ENCODE measurements at places on chromosomes 16 and 17.

- DNase-seq: no peak
These were observed 8.4 kb downstream of the C16orf95 start for GRCh38 chr16:87308826-87309225.

- no peak for DNase-seq
These were observed 78.3 kb downstream of the SNX29 start for GRCh38 chr16:12054868-12055267.

DNA sequence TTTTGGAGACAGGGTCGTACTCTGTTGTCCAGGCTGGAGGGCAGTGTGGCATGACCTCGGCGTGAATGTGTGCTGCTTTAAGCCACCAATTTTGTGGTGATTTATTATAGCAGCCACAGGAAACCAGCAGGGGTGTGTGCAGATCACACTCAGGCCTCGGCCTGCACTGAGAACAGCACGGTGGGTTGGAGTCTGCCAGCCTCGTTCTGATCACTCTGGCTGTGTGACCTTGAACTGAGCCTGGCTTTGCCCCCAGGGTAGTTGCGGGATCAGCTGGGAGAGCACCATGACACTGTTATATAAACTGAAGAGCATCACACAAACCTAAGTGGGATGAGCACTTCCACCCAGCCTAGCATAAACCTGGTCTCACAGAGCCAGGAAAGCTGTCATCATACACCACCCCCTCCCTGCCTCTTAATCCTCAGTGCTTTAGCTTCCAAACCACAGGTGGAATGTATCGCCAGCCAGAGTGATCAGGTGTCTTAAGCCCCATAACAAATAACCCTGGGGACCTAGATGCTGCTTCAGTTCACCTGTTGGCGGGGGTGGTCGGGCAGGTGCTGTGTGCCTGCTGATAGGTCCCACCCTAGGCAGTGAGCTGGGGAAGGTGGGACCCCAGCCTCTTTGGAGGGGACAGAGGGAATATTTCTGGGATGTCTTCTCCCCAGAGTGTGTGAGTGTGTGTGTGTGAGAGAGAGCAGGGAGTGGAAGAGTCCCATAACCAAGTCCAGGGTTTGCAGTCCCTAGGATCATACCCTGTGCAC lies 28.6 kb upstream of the NDRG4 start:
- no peak for DNase-seq

DNA sequence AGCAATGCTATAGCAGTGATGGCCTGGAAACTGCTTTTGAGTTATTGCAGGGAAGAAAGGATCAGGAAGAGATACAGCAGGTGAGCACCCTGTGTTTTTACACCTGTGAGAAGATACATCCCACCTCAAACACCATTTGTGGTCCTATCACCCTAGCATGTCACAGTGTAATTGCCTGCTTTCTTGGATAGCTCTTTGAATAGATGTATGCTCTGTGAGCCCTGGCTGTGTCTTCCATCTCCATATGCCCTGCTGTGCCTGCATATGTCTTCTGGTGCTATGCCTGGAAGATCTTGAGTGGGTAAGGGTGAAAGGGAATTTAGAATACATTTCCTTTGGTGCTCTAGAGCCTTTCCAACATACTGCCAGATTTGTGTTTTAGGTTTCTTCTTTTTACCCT lies 15.5 kb downstream of the HLF start:
- no peak for DNase-seq

DNA sequence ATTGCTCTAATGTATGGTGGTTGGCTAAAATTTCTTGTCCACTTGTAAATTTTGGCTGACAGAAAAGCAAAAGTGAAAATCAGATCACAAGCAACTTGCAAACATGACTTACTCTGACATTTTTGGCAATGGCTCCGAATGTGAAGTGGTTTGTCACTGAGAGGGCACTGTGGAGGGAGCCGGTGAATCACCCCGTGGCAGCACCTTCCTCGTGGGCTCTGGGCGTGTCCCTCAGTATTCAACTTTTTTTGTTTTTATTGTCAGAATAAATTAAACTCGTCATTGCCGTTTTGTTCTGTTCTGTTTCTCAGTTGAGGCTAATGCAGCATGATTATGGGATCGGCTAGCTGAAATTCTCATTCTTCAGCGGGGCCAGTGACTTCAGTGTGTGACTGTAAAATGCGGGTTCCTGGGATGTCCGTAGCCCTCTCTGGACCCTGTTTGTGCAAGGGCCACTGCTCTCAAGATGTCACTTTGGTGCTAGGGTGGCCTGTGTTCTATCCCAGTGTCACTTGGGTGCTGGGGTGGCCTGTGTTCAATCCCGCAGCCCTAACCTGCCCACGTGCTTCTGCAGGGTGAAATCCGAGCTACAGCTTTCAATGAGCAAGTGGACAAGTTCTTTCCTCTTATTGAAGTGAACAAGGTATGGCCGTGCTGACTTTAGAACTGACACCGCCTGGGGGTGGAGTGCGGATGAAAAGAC lies 48.8 kb downstream of the RPA1 start:
- no peak for DNase-seq

DNA sequence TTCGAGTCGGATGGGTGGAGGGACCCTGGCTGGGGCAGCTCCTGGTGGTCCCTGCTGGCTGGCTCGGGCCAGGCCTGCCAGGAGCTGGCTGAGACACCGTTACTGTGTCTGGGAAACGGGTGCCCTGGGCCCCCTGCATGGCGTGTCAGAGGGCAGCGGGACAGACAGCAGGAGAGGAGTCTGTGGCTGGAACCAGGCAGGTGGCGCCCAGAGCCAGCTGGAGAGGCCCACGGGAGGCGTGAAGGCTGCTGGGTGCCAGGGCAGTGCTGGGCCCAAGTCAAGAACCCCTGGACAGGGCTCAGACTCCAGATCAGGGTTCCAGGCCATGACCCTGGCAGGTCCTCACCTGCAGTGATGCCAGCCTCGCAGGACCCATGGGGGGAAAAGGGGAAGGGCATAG lies 16.6 kb downstream of the SOX8 start:
- no peak for DNase-seq

- no peak for DNase-seq
These were observed 9.4 kb upstream of the ABCC3 start for GRCh38 chr17:50625032-50625871.

GRCh38 chr16:50265260-50265659 lies 1.1 kb upstream of the ADCY7 start:
- no peak for DNase-seq

- DNase-seq: no peak
These were observed 36.7 kb downstream of the COTL1 start for GRCh38 chr16:84581158-84581557.

DNA sequence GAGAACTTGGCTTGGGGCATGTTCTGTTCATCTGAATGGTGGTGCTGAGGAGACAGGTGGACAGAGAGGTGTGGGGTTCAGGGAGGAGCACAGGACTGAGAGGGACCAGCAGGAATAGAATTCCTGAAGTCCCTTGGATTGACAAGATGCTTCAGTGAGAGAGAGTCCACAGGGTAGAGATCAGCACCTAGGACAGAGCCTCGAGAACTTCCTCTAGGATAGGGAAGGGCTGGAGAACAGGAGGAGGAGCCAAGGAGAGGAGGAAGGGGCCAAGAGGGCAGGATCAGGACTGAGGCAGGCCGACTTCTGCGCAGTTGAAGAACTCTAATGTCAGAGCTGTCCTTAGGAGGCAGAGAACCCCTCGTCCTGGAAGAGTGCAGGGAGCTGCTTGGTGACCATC lies 138.4 kb downstream of the PRKCB start:
- no peak for DNase-seq

GRCh38 chr17:19470530-19471261 lies 59.7 kb downstream of the RNF112 start:
- DNase-seq: peak; percentile 29

GRCh38 chr17:43341715-43342588 lies 56.8 kb upstream of the ARL4D start:
- DNase-seq: peak; percentile 92

GRCh38 chr17:65102788-65103187 lies 34.4 kb upstream of the RGS9 start:
- peak; percentile 27 for DNase-seq

Measured in fibroblast of skin of right biceps (primary cell).